ENCODE measurements at places on chromosomes 5 and 9.

GRCh38 chr5:5979377-5979760 is 399.0 kb downstream of the MED10 start:
- no peak for DNase-seq

DNA sequence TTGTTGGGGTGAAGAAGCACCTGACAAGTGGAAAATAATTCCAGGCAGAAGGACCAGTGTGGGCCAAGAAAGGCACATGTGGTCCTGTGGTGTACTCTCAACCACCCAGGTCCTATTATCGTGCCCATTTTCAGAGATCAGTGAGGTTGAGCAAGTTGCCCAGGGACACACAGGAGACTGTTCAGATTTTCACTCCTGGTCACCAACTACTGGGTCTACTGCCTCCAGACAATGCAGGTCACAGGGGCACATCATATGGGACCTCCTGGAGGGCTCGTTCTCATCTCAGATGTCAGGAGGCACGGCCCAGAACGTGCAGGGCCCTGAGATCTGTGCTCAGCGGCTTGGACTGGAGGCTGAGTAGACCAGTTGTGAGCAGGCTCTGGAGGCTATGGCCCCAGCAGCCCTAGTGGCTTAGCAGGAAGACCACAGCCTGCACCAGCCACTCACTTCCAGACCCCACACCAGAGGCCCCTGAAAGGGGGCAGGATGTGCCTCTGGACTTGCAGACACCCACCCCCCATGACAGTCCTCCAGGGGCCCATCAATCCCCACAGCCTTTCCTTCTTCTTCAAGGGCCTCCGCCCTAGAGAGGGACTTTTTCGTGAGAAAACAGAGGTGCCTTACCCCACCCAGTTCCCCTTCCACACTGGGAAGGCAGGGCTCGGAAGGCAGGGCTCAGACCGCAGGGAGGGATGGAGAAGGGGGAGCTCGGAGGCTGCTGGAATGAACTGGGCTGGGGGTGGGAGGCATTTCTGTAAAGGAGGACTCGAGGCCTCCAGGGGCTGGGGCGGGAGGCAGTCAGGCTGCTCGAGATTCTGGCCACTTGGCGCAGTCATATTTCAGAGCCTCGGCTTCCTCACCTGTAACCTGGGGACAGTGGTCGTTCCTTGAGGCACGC is 82.7 kb upstream of the NEURL1B start:
- DNase-seq, result no peak

DNA sequence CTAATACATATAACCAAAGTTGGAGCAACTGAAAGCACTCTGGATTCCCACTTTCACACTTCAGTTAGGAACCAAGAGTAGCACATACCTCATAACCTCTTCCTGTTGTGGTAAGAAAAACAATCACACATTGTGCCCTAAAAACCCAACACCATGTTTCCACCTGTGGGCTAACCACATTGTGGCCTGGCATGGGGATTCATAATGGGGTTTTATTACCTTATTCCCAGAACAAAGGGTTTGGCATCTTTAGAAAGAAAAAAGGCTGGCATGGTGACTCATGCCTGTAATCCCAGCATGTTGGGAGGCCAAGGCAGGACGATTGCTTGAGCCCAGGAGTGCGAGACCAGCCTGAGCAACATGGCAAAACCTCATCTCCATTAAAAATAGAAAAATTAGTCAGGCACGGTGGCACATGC is 60.6 kb downstream of the HSD17B3 start:
- no peak for DNase-seq

DNA sequence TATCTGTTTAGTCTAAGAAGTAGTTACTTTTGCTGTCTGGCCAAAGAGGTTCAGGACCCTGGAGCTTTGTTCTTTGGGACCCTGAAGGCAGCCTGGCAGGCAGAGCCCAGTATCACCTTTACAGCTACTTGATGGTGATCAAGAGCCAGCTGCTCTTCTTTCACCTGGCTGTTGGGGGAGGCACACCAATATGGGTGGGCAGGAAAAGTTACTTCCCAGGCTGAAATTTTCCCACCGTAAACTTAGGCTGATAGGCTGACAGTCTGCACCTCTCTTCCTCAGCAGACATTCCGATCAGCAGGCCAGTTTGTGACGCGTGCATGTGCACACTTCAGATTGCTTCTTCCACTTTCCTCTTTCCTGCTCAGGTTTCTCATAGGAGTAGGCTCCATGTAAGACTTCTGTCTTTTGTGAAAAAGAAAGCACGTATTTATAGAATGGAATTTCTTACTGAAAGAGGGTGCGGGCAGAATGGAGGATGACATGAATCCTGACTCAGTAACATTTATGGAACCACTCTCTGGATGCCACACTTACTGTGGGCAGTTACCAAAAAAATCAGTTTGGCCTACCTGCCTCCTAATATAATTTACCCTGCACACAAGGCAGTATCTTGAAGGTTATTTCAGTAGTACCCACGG is 223.9 kb upstream of the DMRT1 start:
- no peak for DNase-seq

- DNase-seq, result no peak
These were observed 616.4 kb upstream of the NUDT12 start for GRCh38 chr5:104178829-104179456.

DNA sequence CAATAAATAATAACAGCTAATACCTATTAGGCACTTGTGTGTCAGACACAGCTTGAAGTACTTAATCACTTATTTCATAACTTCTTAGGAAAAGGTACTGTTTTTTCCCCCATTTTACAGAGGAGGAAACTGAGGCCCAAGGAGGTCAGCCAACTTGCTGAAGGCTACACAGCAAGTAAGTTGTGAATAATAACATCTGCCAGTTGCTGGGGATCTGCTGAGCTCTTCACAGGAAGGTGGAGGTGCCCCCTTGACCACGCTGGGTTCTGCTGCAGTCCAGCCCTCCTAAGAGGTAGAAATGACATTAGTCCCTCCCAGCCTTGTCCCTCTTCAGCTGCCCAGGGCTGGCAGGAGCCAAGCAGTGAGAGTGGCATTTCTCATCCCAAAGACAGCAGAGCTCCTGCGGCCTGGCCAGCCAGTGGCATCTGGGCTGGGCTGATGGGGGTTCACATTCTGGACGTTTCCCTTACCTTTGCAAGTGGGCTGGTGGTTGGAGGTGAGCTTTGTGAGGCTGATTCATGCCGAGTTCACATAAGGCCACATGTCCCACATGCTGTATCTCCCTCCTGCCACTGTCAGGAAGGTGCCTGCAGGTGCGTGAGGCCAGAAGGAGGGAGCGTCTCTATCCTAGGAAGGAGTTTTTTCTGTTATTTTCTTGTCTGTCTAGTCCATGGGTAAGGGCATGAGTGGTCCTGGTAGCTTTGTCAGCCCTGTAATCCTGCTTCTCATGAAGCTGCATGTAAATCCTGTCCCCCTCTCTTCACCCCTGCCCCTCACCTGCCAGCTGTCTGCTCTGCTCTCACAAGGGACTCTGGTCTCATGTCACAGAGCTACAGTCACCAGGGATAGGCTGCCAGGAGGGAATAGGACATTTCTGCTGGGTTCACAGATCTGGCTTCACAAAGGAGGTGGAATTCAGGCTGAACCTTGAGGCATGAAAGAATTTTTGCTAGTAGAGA is 171.7 kb downstream of the MACROH2A1 start:
- DNase-seq, result no peak

DNA sequence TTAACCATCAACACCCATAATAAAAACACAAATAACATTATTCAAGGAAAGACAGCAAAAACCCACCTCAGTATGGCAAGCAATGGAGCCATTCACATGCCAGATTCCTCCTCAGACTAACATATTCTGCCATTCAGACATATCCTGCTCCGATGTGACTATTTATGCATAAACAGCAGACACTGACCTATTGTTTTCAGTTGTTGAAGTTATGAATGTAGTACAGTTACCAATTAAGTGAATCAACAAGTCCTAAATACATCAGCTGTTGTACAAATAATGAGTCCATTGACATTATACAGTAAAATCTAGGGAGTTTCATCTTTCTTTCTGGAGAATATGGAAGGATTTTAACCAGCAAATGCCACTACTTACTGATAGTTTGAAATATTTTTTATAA is 131.7 kb downstream of the DENND1A start:
- DNase-seq, result no peak

GRCh38 chr9:71814226-71814625 is 45.9 kb upstream of the CEMIP2 start:
- DNase-seq, result no peak

DNA sequence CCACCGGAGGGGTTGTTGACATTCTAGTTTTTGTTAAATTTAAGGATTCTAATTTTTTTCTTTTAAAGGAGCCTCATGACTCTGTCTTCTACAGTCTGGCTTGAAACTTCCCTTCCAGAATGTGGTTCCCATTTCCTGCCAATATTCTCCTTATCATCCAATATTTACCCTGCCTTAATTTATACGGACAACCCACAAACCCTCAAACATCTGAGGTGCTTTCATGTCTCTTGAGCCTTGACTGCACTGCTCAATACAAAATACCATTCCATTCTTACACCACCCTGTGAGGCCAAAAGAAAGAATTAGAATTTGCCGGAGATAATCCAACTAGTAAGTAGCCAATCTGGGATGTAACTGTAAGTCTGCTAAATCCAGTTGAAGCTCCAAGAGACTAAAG is 346.5 kb downstream of the SPOCK1 start:
- no peak for DNase-seq

GRCh38 chr5:78573318-78573717 is 75.3 kb downstream of the LHFPL2 start:
- no peak for DNase-seq

- no peak for DNase-seq
These were observed 46.8 kb upstream of the GRAMD2B start for GRCh38 chr5:126376443-126376842.

GRCh38 chr5:78496373-78496772 is 136.0 kb downstream of the SCAMP1 start:
- DNase-seq, result no peak

- no peak for DNase-seq
These were observed 10.1 kb downstream of the NPR2 start for GRCh38 chr9:35801328-35802128.

- DNase-seq, result no peak
These were observed 56.2 kb downstream of the PLAC8L1 start for GRCh38 chr5:146048994-146049703.

- DNase-seq, result no peak
These were observed 7.3 kb downstream of the PLAC8L1 start for GRCh38 chr5:146098047-146098446.

DNA sequence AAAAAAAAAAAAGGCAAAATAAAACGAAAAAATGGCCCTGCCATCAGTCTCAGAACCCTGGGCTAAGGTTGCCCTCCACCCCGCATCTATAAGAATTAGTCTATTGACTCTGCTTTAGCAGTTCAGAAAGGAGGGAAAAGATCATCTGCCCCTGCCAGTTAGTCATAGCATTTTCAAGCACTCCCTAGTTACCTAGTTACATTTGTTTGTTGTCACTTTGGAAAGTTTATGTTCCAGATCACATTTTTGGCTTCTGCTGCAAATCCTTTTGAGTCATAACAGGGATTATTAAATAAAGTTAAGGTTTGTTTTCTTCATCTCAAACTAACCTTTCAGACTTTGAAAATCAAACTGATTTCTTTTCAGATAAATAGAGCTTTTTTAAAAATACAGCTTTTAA is 52.1 kb downstream of the AQP7 start:
- DNase-seq, result no peak

DNA sequence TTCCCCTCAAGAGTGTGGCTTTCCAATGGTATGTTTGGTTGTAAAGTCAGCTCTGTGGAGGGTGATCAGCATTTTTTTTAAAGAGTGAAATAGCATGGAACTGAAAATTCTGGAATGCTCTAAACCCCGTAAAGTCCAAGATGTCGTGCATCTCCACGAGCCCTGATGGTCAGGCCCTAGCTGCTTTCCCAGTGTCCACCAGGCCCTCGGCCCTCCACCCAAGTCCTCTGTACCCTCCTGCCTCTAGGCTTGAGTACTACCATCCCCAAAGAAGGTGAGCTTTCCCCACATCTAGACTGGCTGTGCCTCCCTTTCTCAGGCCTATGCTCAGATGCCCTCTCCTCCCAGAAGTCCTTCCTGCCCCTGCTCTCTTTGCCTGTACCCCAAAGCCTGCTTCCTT is 280.3 kb downstream of the GADD45G start:
- no peak for DNase-seq

GRCh38 chr5:139911425-139912120 is 116.0 kb downstream of the PSD2 start:
- no peak for DNase-seq

DNA sequence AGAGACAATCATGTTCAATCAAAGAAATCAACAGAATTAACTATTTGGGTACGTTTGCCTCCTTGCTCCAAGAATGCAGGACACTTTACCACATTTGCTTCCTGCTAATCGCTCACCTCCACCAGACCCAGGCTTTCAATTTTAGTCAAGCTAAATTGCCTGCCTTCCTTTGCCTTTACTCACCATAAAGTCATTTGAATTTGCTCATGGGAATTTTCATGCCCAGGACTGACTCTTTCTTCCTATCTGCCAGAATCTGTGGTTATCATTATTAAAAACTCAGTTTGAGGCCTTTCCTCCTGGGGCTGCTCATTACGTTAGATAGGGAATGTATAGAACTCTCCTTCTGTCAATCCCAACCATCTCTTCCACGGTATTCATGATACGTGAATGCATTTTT is 1935.3 kb upstream of the WWC1 start:
- DNase-seq, result no peak

GRCh38 chr9:122815544-122815943 is 12.8 kb downstream of the PDCL start:
- DNase-seq, result no peak

- DNase-seq, result no peak
These were observed 354.9 kb downstream of the DIRAS2 start for GRCh38 chr9:90287567-90288274.

Data from stimulated activated CD4-positive, alpha-beta T cell treated with anti-CD3 and anti-CD28 coated beads, Interleukin-12 subunit alpha, Interleukin-12 subunit beta, amount 100 ng/mL, for 4 hours (primary cell).